Stimulated activated CD4-positive, alpha-beta T cell treated with anti-CD3 and anti-CD28 coated beads, Interleukin-4, amount 100 ng/mL, for 4 hours (primary cell): ENCODE measurements at places on chromosomes 7 and 10.
A peak's percentile ranks its signal among the peaks of the same experiment; 100 is the strongest.

GRCh38 chr7:91784469-91784868 is 96.0 kb downstream of the MTERF1 start:
- no peak for DNase-seq

DNA sequence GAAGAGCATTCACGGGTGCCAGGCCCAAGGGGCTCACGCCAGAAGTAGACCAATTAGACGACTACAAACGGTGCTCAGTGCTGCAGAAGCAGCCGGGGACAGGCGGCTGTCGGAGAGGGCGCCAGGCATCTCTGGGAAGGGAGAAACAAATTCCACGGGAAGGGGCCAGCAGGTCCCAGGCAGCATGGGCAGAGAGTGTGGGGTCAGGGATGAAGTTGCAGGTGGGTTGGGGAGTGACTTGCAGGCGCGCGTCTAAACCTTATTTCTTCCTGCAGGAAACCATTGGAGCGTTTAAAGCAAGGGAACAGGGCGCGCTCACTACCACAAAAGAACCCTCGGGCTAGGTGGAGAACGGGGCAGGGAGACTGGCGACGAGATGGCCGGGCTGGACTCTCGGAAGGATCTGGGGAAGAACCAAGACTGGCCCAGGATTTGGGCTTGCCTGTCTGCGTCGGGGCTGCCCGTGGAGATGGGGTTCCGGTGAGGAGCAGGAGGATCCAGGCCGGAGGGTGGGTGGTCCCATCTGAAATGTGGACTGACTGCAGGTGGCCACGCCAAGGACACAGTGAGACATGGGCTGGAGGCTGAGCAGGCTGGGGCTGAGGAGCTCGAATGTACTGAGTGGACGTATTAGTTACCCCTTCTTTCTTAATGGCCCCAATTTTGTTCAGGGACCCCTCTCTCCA is 116.3 kb upstream of the DIP2C start:
- no peak for DNase-seq

- DNase-seq = no peak
These were observed 139.8 kb downstream of the ARHGAP22 start for GRCh38 chr10:48464871-48465736.

DNA sequence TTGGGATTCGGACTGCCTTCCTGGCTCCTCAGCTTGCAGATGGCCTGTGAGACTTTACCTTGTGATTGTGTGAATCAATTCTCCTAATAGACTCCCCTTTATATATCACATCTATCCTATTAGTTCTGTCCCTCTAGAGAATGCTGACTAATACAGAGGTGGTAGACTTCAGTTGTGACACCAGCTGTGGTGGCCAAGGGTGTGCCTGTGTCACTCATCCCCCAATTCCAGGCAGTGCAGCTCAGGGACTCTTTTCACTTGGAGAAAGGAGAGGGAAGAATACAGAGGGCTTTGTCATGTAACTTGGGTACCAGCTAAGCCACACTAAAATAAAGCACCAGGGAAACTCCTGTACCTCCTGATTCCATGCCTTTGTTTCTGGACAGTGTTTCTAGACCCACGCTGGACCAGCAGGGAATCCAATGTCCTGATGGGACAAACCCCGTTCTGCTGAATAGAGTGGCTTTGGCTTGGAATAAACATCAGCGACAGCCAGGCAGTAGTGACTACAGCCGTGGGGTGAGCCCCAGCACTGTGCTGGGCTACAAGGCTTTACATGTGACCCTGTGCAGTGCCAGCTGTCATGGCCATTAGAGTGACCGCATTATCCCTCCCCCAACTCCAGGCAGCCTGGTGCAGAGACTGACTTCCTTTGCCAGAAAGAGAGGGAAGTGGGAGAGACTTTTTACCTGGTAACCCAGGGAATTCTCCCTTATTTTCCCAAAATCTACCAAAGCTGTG is 233.6 kb downstream of the ANK3 start:
- no peak for DNase-seq

- no peak for DNase-seq
These were observed 117.5 kb upstream of the HGF start for GRCh38 chr7:81887098-81888090.

- no peak for DNase-seq
These were observed 78.9 kb upstream of the EGR2 start for GRCh38 chr10:62895063-62895462.

DNA sequence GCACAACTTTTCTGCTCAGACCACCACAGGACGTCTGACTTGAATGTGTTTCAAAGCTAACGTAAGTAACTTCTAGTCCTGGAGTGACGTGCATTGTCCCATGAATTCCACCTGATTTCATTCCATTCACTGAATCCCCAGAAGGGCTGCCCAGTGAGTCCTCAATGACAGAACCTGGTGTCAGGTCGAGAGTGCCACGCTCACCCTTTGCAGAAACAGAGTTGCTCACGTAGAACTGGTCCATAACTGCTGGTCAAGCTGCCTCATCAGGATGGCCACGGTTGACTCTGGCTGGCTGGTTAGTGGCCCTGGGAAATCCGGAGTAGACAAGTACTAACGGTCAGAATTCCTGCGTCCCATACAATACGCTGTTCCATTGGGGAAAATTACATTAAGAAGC is 50.6 kb upstream of the UBE3C start:
- no peak for DNase-seq

DNA sequence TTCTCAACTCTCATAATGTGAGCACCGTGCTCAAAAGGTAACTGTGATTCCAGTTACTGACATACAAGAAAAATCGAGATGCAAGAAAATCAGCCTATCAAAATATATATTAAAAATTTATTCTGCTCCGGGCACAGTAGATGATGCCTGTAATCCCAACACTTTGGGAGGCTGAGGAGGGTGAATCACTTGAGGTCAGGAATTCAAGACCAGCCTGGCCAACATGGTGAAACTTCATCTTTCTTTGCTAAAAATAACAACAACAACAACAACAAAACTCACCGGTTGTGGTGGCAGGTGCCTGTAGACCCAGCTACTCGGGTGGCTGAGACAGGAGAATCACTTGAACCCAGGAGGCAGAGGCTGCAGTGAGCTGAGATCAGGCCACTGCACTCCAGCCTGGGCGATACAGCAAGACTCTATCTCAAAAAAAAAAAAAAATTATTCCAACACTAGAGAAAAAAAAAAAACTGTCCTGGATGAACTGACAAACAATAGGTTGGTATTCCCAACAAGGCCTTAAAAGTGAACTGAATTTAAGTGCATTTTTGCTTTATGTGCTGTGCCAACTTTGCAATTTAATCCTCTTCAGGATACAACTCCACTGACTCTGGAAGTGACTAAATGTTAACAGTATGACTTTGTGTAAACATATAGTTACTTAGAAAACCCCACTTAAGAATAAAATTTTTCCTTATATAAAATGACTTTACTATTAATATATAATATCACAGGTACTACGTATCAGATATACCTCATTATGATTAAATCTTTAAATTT is 51.1 kb downstream of the JMJD1C start:
- no peak for DNase-seq

DNA sequence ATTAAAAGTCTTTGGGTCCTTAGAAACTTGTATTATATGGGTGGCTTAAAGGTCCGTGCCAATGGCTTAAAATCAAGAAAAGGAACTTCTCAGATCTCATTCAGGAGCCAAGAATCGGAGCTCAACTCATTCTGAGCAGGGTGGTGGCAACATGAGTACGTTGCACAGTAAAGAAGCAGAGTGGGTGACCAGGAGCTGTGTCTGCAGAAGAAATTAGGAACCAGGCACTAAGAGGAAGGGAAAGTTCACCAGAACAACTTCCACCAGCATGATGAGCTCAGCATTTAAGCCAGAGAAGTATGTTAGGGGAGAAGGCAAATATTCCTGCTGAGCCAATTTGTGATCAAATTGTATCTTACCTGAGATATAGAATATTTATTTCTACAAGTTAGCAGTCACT is 236.0 kb upstream of the NRP1 start:
- DNase-seq = no peak

DNA sequence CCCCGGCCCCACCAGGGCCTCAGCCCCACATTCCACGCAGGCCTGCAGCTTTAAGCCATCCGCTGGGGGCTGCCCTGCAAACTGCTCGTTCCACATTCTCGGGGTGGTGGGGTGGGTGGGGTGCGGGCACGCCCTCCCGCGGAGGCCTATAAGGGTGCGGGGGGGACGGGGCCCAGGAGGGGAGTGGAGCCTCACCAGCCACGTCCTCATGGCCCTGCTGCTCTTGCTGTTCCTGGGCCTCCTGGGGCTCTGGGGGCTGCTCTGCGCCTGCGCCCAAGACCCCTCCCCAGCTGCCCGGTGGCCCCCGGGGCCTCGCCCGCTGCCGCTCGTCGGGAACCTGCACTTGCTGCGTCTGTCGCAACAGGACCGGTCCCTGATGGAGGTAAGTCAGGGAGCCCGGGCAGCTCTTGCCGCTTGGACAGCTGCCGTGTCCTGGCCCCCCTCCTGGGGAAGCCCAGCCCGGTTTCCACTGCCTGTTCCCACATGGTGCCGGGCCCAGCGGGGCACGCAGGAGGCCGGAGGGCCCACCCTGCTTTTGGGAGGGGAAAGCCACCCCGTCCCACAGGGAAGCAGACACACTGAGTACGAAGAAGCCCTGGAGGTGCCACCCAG is at the start of gene CYP2W1:
Gene CYP2W1, plus strand, starts transcription at position 178 of the 612 bp plus-strand sequence. Its CDS starts 31 bp downstream, at position 209.
- no peak for DNase-seq

DNA sequence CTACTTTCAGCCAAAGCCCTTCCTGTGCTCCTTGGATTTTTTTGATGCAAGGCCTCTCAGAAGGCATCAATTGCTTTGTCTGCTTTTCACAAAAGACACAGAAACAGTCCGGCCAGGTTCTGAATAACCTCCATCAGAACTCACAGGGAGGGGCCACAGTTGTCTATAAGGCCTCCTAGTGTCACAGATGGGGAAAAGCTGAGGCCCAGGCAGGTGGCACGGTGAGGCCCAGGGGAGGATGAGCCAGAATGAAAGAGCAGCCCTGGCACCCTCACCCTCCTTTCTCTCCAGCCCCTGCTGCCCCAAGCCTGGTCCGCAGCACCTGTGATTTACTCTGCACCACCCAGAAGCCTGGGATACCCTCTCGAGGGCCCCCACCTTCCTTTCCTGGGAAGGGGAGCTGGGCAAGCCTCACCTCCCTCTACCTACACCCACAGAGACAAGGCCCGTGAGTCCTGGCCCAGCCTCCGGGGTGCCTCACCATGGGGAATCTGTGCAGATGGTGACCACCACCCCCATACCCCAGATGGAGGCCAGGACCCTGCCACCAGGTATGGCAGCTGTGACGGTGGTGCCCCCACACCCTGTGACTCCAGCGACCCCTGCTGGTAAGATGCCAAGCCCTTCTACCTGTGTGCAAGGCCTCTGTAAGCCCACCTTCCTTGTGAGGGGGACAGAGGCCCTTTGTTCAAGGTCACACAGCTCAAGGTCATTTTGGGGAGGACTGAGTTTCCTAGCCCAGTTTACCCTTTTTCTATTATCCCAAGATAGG is 26.2 kb upstream of the ZNF467 start:
- DNase-seq = peak; percentile 51
